A549 treated with RU486 at 1 μM for 4 hours (cell line): ENCODE measurements at places on chromosomes 12 and 14. TPM values are rescaled to one million over a fixed set of nuclear protein-coding genes. Genes with fewer than 3 reads are reported as not detected.

Gene NOVA1
- total RNA-seq = 4.6 to 5.4 TPM (median 5.3 TPM) in 5 replicates

Gene CATSPERB
- total RNA-seq = not detected in 5 replicates

Gene RERGL
- total RNA-seq = not detected in 5 replicates

Gene MIP
- not detected in 5 replicates for total RNA-seq

Gene OASL
- total RNA-seq = 4.8 to 7.3 TPM (median 6.1 TPM) in 5 replicates

Gene PGF
- total RNA-seq = 2.4 to 4.1 TPM (median 3.2 TPM) in 5 replicates

Gene ZFHX2
- 0.88 to 2.1 TPM (median 1.2 TPM) in 5 replicates for total RNA-seq

Gene CISTR
- not detected in 5 replicates for total RNA-seq

Gene FAM222A
- total RNA-seq = 3.8 to 7.3 TPM (median 5.8 TPM) in 5 replicates

Gene DEPDC4
- 0.30 to 2.7 TPM (median 1.4 TPM) in 5 replicates for total RNA-seq

Gene CCDC38
- 0.07 to 0.13 TPM (median 0.12 TPM) in 3 of 5 replicates, not detected in the others for total RNA-seq

Gene RASSF8
- total RNA-seq = 6.4 to 11.2 TPM (median 9.7 TPM) in 5 replicates

Gene KRT78
- 0.08 TPM in 1 of 5 replicates, not detected in the others for total RNA-seq

Gene APOLD1
- 0.25 to 0.74 TPM (median 0.50 TPM) in 5 replicates for total RNA-seq

Gene PAPOLA
- total RNA-seq = 59.9 to 96.8 TPM (median 91.7 TPM) in 5 replicates

Gene KRT73
- total RNA-seq = not detected in 5 replicates

Gene CLEC2A
- total RNA-seq = not detected in 5 replicates

Gene SERPINA4
- total RNA-seq = not detected in 5 replicates

Gene FANCM
- 4.6 to 6.8 TPM (median 5.8 TPM) in 5 replicates for total RNA-seq

Gene PLEKHD1
- total RNA-seq = 0.03 to 0.05 TPM (median 0.04 TPM) in 3 of 5 replicates, not detected in the others

Gene NPC2
- 233 to 309 TPM (median 244 TPM) in 5 replicates for total RNA-seq

Gene LMNTD1
- total RNA-seq = not detected in 5 replicates

Gene TMEM119
- 0.05 to 0.07 TPM (median 0.05 TPM) in 3 of 5 replicates, not detected in the others for total RNA-seq

Gene SLC16A7
- 0.07 to 0.21 TPM (median 0.16 TPM) in 5 replicates for total RNA-seq

Gene LMO3
- total RNA-seq = not detected in 5 replicates

Gene P2RX2
- total RNA-seq = not detected in 5 replicates

Gene MIA2
- total RNA-seq = 14.8 to 25.4 TPM (median 22.1 TPM) in 5 replicates

Gene KRT80
- 46.7 to 71.8 TPM (median 60.6 TPM) in 5 replicates for total RNA-seq

Gene GUCY2C
- 0.08 TPM in 1 of 5 replicates, not detected in the others for total RNA-seq

Gene LACRT
- total RNA-seq = not detected in 5 replicates

Gene KLRB1
- not detected in 5 replicates for total RNA-seq

Gene CLEC2B
- 1.4 to 2.0 TPM (median 1.7 TPM) in 5 replicates for total RNA-seq

Gene WIF1
- total RNA-seq = not detected in 5 replicates

Gene TMTC1
- 0.01 to 0.18 TPM (median 0.09 TPM) in 5 replicates for total RNA-seq

Gene KCNA5
- total RNA-seq = not detected in 5 replicates

Gene MGST1
- total RNA-seq = 790 to 853 TPM (median 824 TPM) in 5 replicates

Gene LGALS3
- 150 to 195 TPM (median 179 TPM) in 5 replicates for total RNA-seq
